Neural crest cell (in vitro differentiated cells): ENCODE measurements at places on chromosomes 2 and 18. TPM values are rescaled to one million over a fixed set of nuclear protein-coding genes. Genes with fewer than 3 reads are reported as not detected.
A peak's percentile ranks its signal among the peaks of the same experiment; 100 is the strongest.

The CAMKMT gene
- total RNA-seq: 11.4 and 11.9 TPM in 2 replicates

The UGT1A5 gene
- not detected in 2 replicates for total RNA-seq

The SPR gene
- 5.8 and 6.3 TPM in 2 replicates for total RNA-seq

The PSMA8 gene
- total RNA-seq: not detected in 2 replicates

The TUBA4B gene
- total RNA-seq: not detected in 2 replicates

GRCh38 chr2:85511008-85511811 lies 27.8 kb upstream of the MAT2A start:
- H3K27me3 ChIP-seq: no peaks in the 10 kb centered on the region
- no peak for DNase-seq
- no peak overlapping the region for H3K4me3 ChIP-seq
- H3K36me3 ChIP-seq: no peaks in the 10 kb centered on the region
- no peak overlapping the region for H3K27ac ChIP-seq

DNA sequence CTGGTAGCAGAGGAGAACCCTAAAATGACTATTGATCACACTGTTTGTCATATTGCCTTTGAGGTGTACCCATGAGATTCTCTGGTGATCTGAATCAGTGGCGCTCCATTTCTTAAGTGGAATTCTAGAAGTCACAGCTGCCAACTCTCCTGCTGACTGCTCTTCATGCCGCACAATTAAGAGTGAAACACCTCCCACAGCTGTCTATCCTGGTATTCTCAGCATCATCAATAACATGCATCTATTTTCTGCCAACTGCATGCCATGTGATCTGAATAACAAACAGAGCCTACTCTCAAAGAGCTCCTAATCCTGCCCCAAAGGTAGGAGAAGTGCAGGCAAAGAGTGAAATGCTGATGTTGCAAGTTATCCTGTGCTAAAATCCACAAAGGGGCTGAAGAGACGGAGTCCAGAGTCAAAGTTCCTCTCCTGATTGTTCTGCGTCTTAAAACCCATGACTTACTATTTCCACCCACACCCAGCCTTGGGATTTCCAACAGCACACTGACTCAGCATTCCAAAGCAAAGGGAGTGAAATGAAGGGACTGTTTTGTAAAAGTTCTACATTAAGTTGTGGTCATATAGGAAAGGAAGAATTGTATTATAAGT lies 13.7 kb upstream of the DAPL1 start:
- no peaks in the 10 kb centered on the region for H3K27me3 ChIP-seq
- H3K4me3 ChIP-seq: no peak overlapping the region
- no peak overlapping the region for H3K27ac ChIP-seq
- no peaks in the 10 kb centered on the region for H3K36me3 ChIP-seq
- no peaks in the 10 kb centered on the region for H3K4me1 ChIP-seq

DNA sequence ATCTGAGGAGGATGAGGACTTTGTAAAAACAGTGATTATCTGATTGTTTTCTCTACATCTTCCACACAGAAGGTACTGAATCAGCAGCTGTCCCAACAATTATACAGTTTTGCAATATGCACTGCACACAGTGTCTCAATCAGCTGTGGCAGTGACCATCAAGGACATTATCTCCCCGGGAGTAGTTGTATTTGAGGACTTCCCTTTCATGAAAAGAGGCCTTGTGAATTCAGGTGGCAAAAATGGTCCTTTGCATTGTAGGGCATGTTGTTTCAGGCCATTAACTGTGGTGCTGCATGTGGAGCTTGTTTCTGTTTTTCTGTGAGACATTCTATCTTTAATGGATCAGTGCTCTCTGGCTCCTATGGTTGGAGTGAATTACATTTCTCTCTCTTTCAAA lies 779.4 kb upstream of the FSHR start:
- no peak overlapping the region for H3K4me3 ChIP-seq
- peaks cover 4% of the 10 kb centered on the region for H3K4me1 ChIP-seq
- no peaks in the 10 kb centered on the region for H3K36me3 ChIP-seq
- no peak overlapping the region for H3K27ac ChIP-seq
- DNase-seq: no peak
- H3K27me3 ChIP-seq: no peaks in the 10 kb centered on the region

GRCh38 chr2:181677912-181678586 lies 2.3 kb downstream of the NEUROD1 start:
- H3K36me3 ChIP-seq: no peaks in the 10 kb centered on the region
- H3K4me1 ChIP-seq: peaks cover 27% of the 10 kb centered on the region
- no peak overlapping the region for H3K27ac ChIP-seq
- H3K27me3 ChIP-seq: peaks cover 93% of the 10 kb centered on the region
- peak overlapping the region; percentile 65 for H3K4me3 ChIP-seq
- peak; percentile 89 for DNase-seq

GRCh38 chr2:68889021-68889420 lies 17.8 kb upstream of the BMP10 start:
- H3K36me3 ChIP-seq: no peaks in the 10 kb centered on the region
- H3K27ac ChIP-seq: no peak overlapping the region
- DNase-seq: no peak
- H3K4me3 ChIP-seq: no peak overlapping the region
- H3K27me3 ChIP-seq: peaks cover 10% of the 10 kb centered on the region

DNA sequence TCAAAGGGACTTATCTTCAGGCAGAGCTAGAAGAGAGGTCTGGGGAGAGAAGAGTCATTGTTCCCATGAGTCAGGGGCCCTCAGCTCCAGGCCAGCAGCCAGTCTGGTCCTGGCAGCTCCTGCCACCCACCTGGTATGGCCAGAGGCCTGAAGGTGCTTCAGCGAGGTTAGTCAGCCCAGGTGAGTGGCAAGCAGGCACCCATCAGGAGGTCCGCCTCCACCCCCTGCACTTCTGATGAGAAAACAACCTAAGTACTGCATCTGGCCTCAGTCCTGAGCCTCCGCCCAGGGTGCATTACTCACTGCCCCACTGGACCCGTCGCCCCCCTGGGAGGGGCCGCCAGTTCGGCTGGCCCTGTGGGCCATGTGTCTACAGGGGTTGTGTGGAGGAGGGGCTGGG lies 130.2 kb downstream of the INHBB start:
- H3K36me3 ChIP-seq: peaks cover 3% of the 10 kb centered on the region
- H3K4me1 ChIP-seq: no peaks in the 10 kb centered on the region
- H3K27ac ChIP-seq: no peak overlapping the region
- H3K27me3 ChIP-seq: peaks cover 76% of the 10 kb centered on the region
- no peak for DNase-seq
- H3K4me3 ChIP-seq: no peak overlapping the region

DNA sequence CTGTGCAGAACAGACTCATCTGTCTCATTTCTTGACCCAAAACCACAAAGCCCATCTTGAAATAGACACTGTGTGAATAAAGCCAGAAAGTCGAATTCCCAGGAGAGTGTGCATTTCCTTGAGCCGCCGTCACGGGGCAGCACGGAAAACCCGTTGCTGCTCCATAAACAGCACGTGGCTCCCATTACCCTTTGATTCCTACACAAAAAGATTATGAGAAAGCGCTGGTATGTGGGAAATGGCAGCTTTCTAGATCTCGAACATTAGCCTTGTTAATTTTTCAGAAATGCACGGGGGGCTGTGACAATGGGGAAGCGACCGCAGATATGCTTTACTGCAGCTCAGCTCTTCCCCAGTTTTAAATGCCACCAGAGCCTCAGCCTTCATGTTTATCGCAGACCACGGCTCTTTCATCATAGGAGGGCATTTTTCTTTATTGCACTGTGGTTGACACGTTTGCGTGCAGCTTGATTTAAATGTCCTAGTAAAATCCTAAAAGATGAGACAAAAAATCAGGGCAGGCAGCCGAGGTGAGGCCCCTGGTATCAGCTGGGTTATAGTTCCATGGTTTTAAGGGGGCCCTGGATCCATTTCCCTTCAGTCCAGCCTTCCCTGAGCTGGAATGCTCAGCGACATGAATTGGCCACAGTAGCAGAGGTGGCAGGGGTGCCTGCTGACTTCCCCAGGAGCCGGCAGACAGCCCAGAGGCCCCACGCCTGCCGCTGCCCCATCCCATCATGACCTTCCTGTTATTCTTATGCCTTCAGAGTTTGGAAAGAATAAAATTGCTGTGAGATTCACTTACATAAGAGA lies 249.3 kb downstream of the NDUFA10 start:
- H3K36me3 ChIP-seq: no peaks in the 10 kb centered on the region
- H3K27ac ChIP-seq: peak overlapping the region; percentile 6
- peaks cover 3% of the 10 kb centered on the region for H3K27me3 ChIP-seq
- H3K4me3 ChIP-seq: no peak overlapping the region

- H3K27me3 ChIP-seq: no peaks in the 10 kb centered on the region
- no peak overlapping the region for H3K27ac ChIP-seq
- H3K4me3 ChIP-seq: no peak overlapping the region
Measured at GRCh38 chr2:36615222-36615621, 17.3 kb upstream of the FEZ2 start.

GRCh38 chr2:147782141-147782930 lies 62.5 kb upstream of the ACVR2A start:
- no peaks in the 10 kb centered on the region for H3K36me3 ChIP-seq
- peaks cover 3% of the 10 kb centered on the region for H3K4me1 ChIP-seq
- DNase-seq: no peak

- H3K4me3 ChIP-seq: no peak overlapping the region
- no peak for DNase-seq
- no peak overlapping the region for H3K27ac ChIP-seq
- H3K27me3 ChIP-seq: no peaks in the 10 kb centered on the region
Measured at GRCh38 chr2:140842110-140842509, 1288.7 kb downstream of the LRP1B start.

GRCh38 chr2:138087751-138088593 lies 123.7 kb downstream of the HNMT start:
- H3K36me3 ChIP-seq: no peaks in the 10 kb centered on the region
- H3K27ac ChIP-seq: no peak overlapping the region
- no peaks in the 10 kb centered on the region for H3K27me3 ChIP-seq
- DNase-seq: no peak
